Activated CD8-positive, alpha-beta memory T cell treated with anti-CD3 and anti-CD28 coated beads, Interleukin-2, amount 10 ng/mL, durations not matched to agents 7 days and 5 days (primary cell): ENCODE measurements at places on chromosomes 12 and 14. TPM values are rescaled to one million over a fixed set of nuclear protein-coding genes. Genes with fewer than 3 reads are reported as not detected.

- H3K27ac ChIP-seq = peak overlapping the region; percentile 98
- H3K27me3 ChIP-seq = peaks cover 4% of the 10 kb centered on the region
- peaks cover 42% of the 10 kb centered on the region for H3K4me1 ChIP-seq
Measured at GRCh38 chr12:52024845-52025230, 18.1 kb downstream of the TAMALIN start.

BTG1 gene
- 91.7 TPM for total RNA-seq

TAS2R30 gene
- 2.1 TPM for total RNA-seq

DNA sequence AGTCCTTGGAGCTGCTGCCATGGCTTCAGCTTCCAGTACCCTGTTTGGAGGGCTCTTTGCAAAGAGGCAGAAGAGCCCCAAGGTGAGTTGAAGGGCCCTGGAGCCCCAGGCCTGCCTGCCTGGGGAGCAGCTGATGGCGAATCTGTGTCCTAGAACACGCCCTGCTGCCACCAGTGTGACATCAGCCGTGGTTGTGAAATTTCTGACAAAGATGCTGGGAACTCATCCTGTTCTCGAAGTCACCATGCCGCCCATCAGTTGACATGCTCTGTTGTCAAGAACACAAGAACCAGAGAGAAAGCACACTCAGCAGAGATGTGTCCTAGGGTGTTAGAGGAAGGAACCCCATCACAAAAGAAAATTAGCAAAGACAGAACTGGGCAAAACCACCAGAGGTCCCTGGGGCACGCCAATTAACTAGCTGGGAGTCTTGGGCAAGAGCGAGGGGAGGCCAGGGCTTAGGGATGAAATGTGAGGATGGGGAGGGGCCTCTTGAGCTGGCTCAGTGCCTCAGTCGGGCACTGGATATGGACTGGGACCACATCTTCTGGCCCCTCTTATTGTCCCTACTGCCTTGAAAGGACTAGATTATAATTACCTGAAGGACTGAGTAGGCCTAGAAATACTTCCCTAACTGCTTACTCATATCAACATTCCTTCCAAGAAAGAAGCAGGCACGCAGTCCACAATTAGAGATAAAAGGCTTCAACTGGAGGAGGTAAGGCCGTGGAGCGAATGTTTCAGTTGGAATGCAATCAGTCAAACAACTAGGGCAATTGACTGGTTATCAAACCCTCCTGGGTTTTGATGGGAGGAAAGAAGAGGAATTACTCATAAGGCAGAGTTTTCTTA is 163.1 kb downstream of the CACNA1C start:
- DNase-seq = no peak
- H3K27me3 ChIP-seq = peaks cover 13% of the 10 kb centered on the region
- no peaks in the 10 kb centered on the region for H3K4me1 ChIP-seq
- no peak overlapping the region for H3K27ac ChIP-seq
- no peaks in the 10 kb centered on the region for H3K36me3 ChIP-seq

RNASE7 gene
- total RNA-seq = not detected

GRCh38 chr14:58541633-58542022 is 96.1 kb upstream of the DACT1 start:
- H3K27me3 ChIP-seq = no peaks in the 10 kb centered on the region
- peaks cover 1% of the 10 kb centered on the region for H3K36me3 ChIP-seq
- DNase-seq = no peak
- H3K4me3 ChIP-seq = no peak overlapping the region

DNA sequence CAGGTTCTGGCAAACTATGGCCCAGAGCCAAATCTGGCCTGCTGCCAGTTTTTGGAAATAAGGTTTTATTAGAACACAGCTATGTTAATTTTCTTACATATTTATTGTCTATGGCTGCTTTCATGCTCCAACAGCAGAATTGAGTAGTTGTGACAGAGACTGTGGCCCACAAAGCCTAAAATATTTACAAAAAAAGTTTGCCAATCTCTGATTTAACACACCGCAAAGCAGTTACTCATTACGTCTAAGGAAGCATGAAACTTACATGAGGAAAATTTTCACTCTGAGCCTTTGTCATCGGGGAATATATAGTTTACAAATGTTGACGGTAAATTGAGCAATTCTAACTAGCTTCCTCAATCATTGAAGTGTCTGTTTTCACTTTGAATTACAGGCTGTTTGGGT is 96.5 kb downstream of the UNC79 start:
- no peaks in the 10 kb centered on the region for H3K36me3 ChIP-seq
- no peaks in the 10 kb centered on the region for H3K4me1 ChIP-seq
- DNase-seq = no peak
- no peak overlapping the region for H3K27ac ChIP-seq

DNA sequence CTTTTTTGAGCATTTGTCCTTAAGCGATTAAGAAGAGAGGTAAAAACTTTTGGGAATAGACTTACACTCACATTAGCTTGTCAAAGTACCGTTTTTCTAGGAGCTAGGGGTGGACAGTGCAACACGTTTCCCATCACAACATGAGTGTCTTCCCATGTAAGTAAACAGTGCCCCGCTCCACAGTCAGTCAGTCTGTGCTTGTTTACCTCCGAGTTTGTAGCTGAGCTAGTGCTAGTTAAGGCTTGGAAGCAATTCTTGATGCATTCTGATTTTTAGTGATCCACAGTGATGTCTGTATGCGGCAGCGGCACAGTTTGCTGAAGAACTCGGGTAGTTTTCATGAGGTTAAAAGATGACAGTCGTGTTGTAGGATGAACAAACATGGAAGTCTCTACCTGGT is 941 bp downstream of the ZDHHC17 start:
- no peaks in the 10 kb centered on the region for H3K27me3 ChIP-seq
- H3K27ac ChIP-seq = peak overlapping the region; percentile 94
- no peak for DNase-seq
- peak overlapping the region; percentile 93 for H3K4me3 ChIP-seq

DNA sequence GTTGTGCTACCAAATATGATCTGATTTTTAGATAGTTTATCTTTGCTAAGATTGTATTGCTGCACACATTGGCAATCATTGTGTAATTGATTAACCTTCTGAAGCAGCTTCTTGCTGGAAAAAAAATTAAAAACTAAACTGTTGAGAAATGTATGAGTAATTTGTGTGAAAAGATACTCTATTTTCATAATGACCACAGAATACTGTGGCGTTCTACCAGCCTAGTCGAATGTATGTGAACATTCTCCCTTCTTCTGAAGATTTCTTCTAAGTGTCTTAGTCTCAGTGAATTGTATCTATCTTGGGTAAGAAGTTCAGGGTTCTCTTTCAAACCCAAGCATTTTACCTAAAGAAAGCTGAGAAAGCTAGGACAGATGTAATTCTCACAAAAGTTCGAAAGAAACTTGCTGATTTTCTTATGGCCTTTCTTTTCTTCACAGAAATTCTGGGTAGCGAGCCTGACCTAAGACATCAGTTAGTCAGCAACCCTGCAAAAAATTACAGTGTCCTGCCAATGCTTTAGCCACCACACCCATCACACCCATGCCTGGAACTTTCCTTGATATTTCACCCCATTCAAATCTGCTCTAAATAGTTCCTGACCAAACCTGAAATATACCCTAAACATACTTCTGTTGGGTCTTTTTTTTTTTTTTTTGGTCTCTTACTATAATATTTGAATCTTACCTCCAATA is 27.1 kb upstream of the C12orf71 start:
- peaks cover 14% of the 10 kb centered on the region for H3K4me1 ChIP-seq
- no peak overlapping the region for H3K4me3 ChIP-seq
- no peak overlapping the region for H3K27ac ChIP-seq
- DNase-seq = no peak
- no peaks in the 10 kb centered on the region for H3K36me3 ChIP-seq

GRCh38 chr12:89901319-89901718 is 192.7 kb upstream of the ATP2B1 start:
- no peak overlapping the region for H3K4me3 ChIP-seq
- H3K27me3 ChIP-seq = no peaks in the 10 kb centered on the region
- no peak overlapping the region for H3K27ac ChIP-seq
- peaks cover 3% of the 10 kb centered on the region for H3K36me3 ChIP-seq
- DNase-seq = no peak

DNA sequence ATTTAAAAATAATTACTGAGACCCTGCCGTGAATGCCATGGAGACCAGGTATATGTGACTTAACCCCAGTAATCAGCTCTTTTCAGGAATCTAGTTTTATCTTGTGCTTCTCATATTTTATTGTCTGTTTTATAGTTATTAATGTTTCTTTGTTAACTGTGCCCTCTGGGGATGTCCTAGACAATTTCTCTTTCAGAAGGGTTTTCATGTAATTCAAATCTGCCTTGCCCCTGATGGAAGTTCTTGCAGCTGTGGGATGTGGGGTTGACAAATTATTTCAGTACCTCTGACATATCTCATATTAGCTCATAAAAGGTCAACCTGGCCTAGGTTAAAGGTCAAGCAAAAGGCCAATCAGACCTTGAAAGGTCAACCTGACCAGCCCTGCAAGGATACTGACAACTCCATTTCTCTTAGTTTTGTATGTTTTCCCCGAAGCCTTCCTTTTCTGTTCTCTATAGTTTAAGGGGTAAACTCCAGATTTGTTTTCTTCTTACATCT is 182.3 kb downstream of the SLC41A2 start:
- no peaks in the 10 kb centered on the region for H3K27me3 ChIP-seq
- H3K4me3 ChIP-seq = no peak overlapping the region
- H3K36me3 ChIP-seq = peaks cover 28% of the 10 kb centered on the region
- no peak overlapping the region for H3K27ac ChIP-seq

DNA sequence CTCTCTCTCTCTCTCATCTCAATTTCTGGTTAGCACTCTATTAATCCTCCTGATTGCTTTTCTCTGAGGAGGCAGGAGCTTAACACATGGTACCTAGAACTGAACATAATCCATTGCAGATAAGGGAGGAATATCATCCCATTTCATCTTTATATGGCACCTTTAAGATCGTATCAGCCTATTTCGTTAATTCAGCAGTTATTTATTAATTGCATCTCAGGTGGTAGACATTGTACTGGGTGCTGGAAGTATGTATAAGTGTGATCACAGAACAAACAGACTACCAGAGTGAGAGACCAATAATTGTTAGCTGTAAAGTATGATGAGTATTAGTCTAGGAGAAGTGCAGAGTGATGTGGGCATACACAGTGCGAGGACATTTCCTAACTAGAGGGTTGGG is 39.0 kb downstream of the AKAP6 start:
- H3K27ac ChIP-seq = no peak overlapping the region
- no peak for DNase-seq
- H3K4me1 ChIP-seq = peaks cover 5% of the 10 kb centered on the region

ADAM21 gene
- total RNA-seq = not detected

GRCh38 chr14:68841016-68841809 is 48.3 kb upstream of the ZFP36L1 start:
- DNase-seq = no peak
- H3K4me1 ChIP-seq = peaks cover 15% of the 10 kb centered on the region
- no peak overlapping the region for H3K27ac ChIP-seq
- no peaks in the 10 kb centered on the region for H3K36me3 ChIP-seq
- H3K27me3 ChIP-seq = peaks cover 14% of the 10 kb centered on the region
- no peak overlapping the region for H3K4me3 ChIP-seq

- H3K4me3 ChIP-seq = no peak overlapping the region
- H3K27me3 ChIP-seq = peaks cover 3% of the 10 kb centered on the region
- peaks cover 2% of the 10 kb centered on the region for H3K4me1 ChIP-seq
- DNase-seq = peak; percentile 29
Measured at GRCh38 chr14:104423701-104424405, 155.7 kb upstream of the C14orf180 start.

GRCh38 chr12:127270193-127270592 is 996.8 kb upstream of the TMEM132C start:
- no peaks in the 10 kb centered on the region for H3K4me1 ChIP-seq
- H3K27ac ChIP-seq = no peak overlapping the region
- H3K36me3 ChIP-seq = no peaks in the 10 kb centered on the region
- H3K27me3 ChIP-seq = no peaks in the 10 kb centered on the region
- DNase-seq = no peak

DNA sequence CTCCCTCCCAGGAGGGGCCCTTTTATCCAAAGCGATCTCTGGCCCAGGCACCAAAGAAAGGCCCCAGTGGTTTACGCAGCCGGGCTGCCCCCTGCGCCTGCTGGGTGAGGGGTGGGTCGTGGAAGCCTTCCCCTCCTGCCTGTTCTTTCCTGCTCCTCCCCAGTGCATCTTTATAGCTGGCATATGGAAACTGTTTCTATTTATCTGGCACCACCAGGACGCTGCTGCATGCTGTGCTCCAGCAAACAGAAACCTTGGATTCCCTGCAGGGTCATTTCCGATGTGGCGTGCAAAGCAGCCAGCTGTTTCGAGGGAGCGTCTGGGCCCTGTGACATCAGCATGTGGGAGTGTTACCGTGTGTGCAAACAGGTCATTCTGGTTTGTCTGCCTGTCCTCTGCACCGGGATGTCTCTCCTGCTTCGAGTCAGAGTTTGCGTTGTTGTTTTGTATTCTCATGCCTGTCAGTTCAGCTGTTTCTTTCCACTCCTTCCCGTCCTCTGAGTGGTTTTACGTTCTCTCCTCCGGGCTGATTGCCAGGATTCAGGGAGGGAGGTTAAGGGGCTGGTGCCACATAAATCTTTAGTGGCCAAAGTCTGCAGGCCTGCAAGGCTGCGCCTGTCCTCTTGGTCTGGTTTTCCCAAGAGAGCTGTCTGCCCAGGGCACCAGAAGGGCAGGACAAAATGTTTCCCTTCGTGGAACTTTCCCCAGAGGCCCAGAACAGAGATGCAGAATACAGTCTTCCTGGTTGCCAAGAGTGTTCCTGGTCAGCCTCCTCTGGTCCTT is 24.6 kb downstream of the TPCN1 start:
- H3K27me3 ChIP-seq = no peaks in the 10 kb centered on the region
- no peak for DNase-seq
- peaks cover 1% of the 10 kb centered on the region for H3K36me3 ChIP-seq
- H3K4me1 ChIP-seq = no peaks in the 10 kb centered on the region

DNA sequence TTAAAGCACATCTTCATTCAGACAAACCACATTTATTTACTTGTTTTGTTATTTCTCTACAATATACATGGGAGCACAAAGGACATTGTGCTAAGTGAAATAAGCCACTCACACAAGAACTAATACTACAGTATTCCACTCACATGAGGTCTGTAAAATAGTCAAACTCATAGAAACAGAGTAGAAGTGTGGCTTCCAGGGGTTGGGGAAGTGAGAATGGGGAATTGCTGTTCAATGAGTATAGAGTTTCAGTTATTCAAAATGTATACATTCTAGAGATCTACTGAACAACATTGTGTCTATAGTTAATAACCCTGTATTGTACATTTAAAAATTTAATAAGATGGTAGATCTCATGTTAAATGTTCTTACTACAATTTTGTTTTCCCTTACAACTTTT is 88.8 kb downstream of the ATXN7L3B start:
- no peaks in the 10 kb centered on the region for H3K36me3 ChIP-seq
- no peak for DNase-seq
- peaks cover 3% of the 10 kb centered on the region for H3K27me3 ChIP-seq
- no peak overlapping the region for H3K4me3 ChIP-seq
- H3K4me1 ChIP-seq = no peaks in the 10 kb centered on the region

DHH gene
- total RNA-seq = not detected

DNA sequence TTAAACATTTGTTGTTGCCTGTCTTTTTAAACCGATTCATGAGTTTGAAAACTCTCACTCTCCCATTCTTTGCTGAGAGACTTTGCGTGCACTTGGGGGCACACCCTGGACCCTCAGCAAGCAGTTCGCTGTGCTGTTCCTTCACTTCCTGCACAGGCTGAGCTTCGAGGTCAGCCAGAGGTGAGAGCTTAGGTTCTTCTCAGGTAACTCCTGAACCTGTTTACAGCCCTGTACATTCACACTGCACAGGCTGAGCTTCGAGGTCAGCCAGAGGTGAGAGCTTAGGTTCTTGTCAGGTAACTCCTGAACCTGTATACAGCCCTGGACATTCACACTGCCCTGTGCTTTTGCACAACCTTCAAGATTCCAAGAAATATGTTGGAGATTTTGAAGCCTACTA is 9.8 kb upstream of the CLECL1 start:
- peak overlapping the region; percentile 77 for H3K4me3 ChIP-seq
- H3K27ac ChIP-seq = peak overlapping the region; percentile 99
- H3K4me1 ChIP-seq = peaks cover 69% of the 10 kb centered on the region

CCDC177 gene
- total RNA-seq = not detected
